ENCODE measurements at places on chromosomes 13 and 19. TPM values are rescaled to one million over a fixed set of nuclear protein-coding genes. Genes with fewer than 3 reads are reported as not detected.

- DNase-seq, result no peak
These were observed 328.8 kb downstream of the FOXO1 start for GRCh38 chr13:40337651-40338050.

- DNase-seq, result no peak
These were observed 11.4 kb downstream of the NDFIP2 start for GRCh38 chr13:79492313-79492798.

- DNase-seq, result no peak
These were observed 52.2 kb downstream of the SPATA13 start for GRCh38 chr13:24212674-24213073.

GRCh38 chr19:34662919-34663318 is 14.0 kb downstream of the SCGB2B2 start:
- DNase-seq, result peak; percentile 36

GRCh38 chr13:110483386-110483968 is 78.0 kb downstream of the RAB20 start:
- no peak for DNase-seq

DNA sequence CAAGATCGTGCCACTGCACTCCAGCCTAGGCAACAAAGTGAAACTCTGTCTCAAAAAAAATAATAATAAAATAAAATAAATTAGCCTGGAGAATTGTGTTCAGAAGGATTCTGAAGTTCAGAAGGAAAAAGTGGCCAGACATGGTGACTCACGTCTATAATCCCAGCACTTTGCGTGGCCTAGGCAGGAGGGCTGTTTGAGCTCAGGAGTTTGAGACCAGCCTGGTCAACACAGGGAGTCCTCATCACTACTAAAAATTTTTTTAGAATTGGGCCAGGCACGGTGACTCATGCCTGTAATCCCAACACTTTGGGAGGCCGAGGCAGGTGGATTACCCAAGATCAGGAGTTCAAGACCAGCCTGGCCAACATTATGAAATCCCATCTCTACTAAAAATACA is 6.0 kb downstream of the RDH8 start:
- no peak for DNase-seq

- no peak for DNase-seq
These were observed 30.9 kb downstream of the COL4A1 start for GRCh38 chr13:110275931-110276552.

GRCh38 chr13:93559718-93560117 is 333.1 kb downstream of the GPC6 start:
- peak; percentile 94 for DNase-seq

GRCh38 chr13:92436924-92437323 is 789.7 kb upstream of the GPC6 start:
- DNase-seq, result no peak

DNA sequence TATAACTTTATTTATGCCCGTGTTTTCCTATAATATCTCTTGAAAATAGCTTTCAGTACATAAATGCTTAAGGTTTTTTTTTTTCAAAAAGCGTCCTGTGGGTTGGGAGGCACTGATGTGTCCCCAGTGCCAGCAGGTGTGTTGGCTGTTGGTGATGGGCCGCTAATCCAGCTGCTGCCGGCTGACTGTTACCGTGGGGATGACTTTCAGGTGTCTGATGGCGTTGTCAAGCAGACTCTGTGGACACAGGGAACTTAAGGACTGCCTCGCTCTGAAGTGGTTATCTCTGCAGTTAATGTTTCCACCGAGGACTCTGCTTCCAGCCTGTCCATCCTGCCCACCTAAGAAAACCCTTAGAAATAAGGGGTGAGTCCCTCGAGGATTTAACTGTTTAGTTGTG is 94.5 kb downstream of the ANKRD10 start:
- no peak for DNase-seq

DNA sequence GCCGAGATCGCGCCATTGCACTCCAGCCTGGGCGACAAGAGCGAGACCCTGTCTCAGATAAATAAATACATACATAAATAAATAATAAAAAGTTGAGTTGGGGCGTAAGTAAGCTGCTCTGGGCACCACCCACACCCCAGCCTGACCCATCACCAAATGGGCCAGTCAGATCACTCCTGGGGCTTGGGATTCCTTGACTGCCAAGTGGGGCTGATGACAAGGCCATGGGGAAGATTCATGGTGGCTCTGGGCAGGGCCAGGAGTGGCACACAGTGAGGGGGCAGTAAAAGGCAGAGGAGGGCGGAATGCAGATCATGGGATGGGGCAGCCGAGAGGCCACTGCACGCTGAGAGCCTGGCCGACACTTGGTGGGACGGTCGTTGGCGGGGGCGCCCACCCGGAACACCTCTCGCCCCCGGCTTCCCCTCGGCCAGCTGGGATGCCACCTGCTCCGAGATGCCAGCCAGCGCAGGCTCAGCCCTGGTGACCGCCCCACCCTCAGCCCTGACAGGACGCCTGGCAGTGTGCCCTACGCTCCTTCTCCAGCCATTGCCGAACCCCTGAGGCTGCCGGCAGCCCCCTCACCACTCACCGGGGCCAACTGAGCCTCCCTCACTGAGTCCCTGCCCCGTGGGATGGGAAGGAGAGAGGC is 10.9 kb downstream of the ZNF653 start:
- no peak for DNase-seq

DNA sequence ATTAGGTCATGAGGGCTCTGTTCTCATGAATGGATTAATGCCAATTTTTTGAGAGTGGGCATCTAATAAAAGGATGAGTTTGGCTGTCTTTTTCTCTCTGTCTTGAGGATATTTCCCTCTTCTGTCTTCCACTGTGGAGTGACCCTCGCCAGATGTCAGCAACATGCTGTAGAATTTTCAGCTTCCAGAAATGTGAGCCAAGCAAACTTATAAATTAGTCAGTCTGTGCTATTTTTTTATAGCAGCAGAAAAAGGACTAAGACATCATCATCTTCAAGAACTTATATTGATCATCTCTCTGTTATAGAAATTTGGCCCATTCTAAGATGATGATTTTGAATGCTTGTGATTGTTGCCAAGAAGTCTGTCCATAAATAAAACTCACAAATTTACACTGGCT is 431.4 kb downstream of the FGF9 start:
- no peak for DNase-seq

DNA sequence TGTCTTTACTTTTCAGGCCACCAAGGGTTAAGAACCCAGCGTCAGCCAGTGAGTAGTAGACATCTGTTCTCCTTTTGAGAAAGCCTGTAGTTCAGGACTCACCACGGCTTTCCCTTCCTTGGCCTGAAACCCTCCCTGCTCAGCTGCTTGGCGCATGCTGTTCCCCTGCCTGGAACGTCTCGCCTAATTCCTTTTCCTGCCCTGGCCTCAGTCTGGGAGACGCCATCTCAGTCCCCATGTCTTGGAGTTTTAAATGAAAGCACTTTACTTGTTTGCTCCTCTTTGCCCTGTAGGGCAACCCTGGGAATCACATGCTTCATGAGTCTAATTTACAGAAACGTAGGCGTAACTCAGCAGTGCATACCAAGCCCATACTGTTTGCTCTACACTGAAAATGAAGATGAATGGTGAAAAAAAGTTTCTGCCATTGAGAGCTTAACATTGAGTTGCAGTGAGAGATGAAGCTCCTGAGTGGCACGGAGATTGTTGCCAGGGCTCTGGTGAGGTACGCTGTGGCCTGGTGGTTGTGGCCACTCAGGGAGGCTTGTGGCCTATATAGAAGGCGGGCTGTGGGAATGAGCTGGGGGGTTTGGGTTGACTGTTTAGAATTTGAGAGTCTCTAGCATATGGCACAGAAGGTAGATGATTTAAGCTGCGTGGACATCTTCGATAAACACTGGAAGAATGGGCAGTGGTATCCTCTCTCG is 52.8 kb downstream of the GATAD2A start:
- DNase-seq, result no peak

- DNase-seq, result no peak
These were observed 19.0 kb upstream of the LEUTX start for GRCh38 chr19:39759457-39760184.

DNA sequence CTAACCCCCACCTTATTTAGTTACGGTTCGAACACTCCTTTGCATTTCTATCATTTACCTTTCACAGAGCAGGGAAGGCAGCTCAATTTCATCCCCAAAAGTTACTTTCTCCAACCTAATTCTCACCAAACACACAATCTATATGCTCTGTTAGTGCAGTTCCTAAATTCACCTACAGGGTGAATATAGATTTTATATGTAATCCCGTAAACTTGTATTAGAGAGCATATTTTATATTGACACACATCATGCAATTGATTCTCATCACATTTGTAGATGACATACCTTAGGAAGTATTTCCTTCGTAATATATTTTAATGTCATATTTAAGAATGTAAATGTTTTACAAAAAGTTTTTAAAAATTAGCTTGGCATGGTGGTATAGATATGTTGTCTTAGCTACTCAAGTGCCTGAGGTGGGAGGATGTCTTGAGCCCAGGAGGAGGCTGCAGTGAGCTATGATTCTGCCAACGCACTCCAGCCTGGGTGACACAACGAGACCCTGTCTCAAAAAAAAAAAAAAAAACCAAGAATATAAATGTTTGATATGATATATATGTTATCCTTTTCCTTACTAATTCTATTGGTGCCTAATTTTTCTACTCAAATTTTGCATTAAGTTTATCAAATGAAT is 57.3 kb upstream of the TNFRSF19 start:
- peak; percentile 15 for DNase-seq

- DNase-seq, result no peak
These were observed 18.9 kb upstream of the CLDN10 start for GRCh38 chr13:95533545-95534160.

- peak; percentile 68 for DNase-seq
These were observed 87.6 kb upstream of the SLC15A1 start for GRCh38 chr13:98839856-98840769.

DNA sequence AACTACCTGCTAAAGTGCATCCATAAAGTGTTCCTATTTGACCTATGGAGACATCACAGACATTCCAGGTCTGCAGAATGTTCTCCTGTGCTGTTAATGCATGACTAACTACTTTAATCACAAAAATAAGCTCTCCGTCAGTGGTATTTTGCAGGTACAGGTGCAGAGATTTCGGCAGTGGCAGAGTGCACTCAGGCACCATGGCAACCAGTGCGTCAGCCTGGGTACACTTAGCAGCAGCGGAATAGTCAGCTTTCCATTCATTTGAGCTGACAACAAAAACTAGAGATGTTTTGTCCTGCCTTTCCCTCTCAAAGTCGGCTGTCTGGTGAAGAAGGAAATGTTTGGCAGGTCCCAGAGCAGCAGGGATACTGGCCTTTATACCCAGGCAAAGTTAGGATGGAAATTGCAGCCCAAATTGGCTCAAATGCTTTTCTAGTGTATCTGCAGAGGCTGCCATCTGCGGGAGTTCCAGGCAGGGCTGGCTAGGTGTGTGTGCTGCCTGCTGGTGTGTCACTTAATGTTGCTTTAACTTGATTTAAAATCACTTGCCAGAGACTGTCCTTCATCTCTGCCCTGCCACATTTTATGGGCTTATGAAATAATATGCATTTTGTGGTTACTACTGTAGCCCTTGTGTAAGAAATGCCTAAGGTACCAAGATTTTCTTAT is 195.8 kb downstream of the RAP2A start:
- no peak for DNase-seq

DNA sequence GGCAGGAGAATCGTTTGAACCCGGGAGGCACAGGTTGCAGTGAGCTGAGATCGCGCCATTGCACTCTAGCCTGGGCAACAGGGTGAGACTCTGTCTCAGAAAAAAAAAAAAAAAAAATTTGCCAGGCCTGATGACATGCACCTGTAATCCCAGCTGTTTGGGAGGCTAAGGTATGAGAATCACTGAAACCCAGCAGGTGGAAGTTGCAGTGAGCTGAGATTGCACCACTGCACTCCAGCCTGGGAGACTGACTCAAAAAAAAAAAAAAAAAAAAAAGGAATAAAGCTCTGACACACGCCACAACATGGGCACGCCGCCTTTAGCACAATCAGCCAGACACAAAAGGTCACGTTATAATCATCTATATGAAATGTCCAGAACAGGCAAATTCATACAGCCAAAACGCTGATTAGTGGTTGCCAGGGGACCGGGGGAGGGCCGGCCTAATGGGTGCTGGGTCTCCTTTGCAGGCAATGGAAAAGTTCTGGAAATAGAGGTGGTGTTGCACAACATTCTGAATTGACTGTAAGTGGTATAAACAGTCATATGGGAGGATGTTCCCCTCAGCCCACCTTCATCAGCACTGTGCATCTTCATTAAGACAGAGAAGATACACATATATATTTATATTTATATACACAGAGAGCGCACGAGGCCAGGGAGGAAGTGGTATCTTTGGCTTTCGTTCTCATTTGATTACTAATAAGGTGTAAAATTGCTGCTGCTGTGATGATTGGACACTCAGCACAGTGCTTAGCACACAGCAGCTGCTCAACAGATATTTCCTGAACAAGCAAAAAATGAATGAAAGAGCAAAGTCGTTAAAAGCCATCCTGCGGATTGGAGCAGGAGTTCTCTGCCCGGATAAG is 3.8 kb downstream of the HSPBP1 start:
- DNase-seq, result no peak

DNA sequence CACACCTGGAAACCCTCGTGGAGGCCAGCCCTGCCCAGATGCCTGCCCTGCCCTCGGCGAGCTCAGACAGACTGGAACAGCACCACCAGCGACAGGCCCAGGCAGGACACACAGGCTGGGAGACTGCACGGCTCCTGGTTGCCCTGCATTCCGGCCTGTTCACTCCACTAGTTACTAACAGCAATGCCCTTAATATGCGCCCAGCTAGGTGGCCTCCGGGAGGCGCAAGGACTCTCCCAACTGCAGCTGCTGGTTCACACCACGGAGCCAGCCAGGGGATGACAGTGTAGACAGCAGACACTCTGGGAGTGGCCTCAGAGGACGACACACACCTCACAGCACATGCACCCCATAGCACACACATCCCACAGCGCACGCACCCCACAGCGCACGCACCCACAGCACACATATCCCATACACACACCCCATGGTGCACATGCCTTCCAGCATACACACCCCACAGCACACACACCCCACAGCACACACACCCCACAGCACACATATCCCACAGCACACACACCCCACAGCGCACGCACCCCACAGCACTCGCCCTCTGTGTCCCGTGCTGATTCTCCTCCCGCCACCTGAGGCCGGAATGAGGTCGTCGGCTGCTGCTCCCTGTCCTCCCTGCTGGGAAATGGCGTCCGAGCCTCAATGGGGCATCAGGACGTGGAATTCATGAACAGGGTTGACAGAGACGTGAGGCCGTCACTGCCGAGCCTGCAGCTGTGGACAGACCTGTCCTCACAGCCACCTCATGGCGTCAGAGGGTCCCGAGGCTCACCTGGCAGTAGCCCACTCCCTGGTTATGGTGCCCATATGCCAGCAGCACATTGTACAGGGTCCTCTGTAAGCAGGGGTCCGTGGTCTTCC is 13.6 kb downstream of the GRTP1 start:
- no peak for DNase-seq

OR4F17 gene
- 0.15 TPM for total RNA-seq

SLC27A1 gene
- total RNA-seq, result 8.9 TPM

ZNF460 gene
- total RNA-seq, result 39.5 TPM

APOC1 gene
- total RNA-seq, result 2.7 TPM

SLC1A6 gene
- 9.6 TPM for total RNA-seq

ZNRF4 gene
- not detected for total RNA-seq

TGDS gene
- total RNA-seq, result 9.0 TPM

PTGER1 gene
- total RNA-seq, result 2.4 TPM

ZNF486 gene
- total RNA-seq, result 0.17 TPM

IGFL3 gene
- total RNA-seq, result not detected

LRRC8E gene
- total RNA-seq, result 35.3 TPM

PODNL1 gene
- not detected for total RNA-seq

CACNG6 gene
- total RNA-seq, result 1.8 TPM

TEX30 gene
- total RNA-seq, result 15.3 TPM

PCP2 gene
- total RNA-seq, result not detected
